ENCODE measurements at places on chromosomes 3 and 15.

- DNase-seq = no peak
Measured at GRCh38 chr15:66779331-66780009, 77.4 kb downstream of the SMAD6 start.

DNA sequence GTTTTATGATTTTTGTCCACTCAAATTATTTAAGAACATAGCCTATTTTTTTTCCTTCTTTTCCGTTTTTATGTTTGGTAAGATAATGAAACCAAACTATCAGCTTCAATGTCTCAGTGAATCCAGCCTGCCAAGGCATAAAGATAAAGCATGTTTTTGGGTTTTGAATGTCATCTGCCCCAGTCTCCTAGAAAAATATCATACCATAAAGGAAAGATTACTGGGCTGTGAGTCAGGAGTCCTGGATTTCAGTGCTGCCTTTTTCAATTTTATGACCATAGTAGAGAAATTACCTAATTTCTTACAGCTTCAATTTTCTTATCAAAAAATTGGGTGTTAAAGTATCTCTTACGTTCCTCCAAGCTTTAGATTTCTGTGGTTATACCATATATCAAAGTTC is 87.5 kb downstream of the GAP43 start:
- no peak for DNase-seq

DNA sequence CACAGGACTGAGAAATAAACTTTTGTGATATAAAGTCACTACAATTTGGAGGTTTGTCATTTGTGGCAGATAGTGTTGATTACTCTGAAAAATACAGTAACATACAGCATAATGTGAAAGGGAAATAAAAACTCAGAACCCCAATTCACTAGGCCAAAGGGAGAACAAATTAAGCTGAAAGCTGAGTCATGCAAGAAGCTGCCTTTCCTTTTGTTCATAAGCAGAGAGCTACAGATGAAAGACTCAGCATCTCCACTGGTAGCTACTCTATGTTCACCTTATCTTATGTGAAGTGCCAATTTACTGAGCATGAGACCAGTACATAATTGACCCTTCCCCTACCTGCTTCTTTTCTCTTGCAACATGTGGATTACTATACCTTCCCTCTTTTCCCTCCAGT is 19.3 kb upstream of the SLTM start:
- DNase-seq = no peak

DNA sequence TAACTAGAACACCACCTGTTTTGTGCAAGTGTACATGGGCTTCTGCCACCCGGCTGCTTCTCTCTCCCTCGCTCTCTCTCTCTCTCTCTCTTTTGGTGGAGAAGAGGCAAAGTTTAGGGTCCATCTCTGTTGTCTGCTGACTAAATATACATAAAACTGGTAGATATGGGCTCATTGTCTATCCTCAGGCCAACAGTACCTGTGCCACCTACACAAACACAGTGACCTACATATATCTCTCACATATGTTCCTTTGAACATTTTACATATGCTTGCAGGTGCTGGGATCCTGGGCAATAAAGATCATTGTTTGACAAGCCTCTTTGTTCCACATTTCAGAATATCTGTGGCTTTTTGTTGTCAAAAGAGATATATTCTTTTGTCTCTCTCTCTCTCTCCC is 256.3 kb upstream of the KCNH8 start:
- DNase-seq = no peak

- no peak for DNase-seq
Measured at GRCh38 chr3:45368382-45368781, 20.0 kb upstream of the LARS2 start.

- DNase-seq = no peak
Measured at GRCh38 chr3:48543271-48543866, 13.2 kb downstream of the PFKFB4 start.

DNA sequence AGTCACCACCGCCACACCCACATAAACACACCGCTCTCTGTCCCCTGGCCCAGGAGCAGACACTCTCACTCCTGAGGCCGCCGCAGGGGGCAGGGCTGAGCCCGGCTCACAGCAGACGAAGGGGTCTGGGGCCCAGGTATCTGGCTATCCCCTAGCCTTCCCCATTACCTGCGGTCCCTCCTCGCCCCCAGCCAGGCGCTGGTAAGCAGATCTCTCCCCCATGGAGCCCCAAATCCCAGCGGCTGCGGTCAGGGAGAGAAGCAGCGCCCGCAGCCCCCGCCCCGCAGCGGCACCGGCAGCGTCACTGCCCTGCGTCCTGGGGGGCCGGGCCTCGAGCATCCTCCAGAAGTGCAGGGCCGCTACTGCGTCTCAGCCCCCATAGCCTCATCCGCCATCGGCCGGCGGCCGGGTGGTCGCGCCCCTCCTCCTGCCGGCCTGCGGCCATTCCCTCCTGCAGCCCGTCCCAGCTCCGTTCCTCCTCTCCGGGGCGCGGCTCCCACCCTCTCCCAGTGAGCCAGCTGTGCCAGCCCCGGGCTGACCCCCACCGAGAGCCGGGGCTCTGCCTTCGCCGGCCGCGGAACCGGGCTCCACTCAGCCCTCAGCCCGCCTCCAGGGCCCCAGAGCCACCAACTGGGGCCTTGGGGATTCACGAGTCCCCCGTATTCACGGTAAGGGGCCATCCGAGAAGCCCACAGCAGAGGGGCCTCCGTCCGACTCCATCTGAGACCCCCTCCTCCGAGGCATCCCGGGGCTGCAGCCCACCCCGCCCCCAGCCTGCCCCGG is 13.1 kb downstream of the TNK2 start:
- DNase-seq = peak; percentile 55

- peak; percentile 82 for DNase-seq
Measured at GRCh38 chr15:85024509-85025336, 43.1 kb downstream of the PDE8A start.

DNA sequence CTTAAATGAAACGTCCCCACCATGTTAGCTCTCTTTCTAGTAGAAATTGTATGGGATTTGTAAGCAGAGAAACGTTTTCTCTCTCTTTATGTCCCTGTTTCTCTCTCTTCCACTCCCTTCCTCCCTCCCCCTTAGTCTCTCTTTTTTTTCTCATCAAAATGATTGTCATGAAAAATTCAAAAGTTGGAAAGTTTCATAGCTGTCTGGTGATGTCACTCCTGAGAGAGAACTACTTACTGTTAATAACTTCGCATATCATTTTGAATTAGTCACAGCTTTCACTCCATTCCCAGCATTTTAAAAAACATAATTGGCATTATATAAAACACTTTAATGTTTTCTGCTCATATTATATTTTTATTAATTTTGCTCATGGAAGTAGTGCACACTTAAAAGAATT is 331.1 kb downstream of the C3orf38 start:
- DNase-seq = peak; percentile 0

- DNase-seq = no peak
Measured at GRCh38 chr3:73225991-73226390, 164.5 kb downstream of the EBLN2 start.

- no peak for DNase-seq
Measured at GRCh38 chr3:191170097-191170496, 28.9 kb upstream of the OSTN start.

GRCh38 chr3:115922681-115923347 is 299.5 kb downstream of the GAP43 start:
- DNase-seq = peak; percentile 30

DNA sequence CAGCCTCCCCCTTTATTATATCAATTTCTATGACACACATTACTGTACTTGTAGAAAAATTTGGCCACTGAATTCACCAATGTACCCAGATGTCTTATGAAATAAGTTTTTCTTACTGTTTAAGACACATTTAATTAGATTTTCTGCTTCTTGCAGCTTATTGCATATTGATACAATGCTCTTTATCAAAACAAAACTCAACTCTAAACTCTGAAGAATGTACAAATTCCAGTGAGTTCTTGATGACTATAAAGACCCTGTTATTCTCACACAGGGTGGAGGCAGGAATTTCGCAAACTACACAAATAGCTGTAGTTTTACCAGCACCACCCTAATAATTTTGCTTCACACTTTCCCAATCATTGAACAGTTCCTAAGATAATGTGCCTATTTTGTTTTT is 22.0 kb downstream of the CMTM6 start:
- DNase-seq = no peak

DNA sequence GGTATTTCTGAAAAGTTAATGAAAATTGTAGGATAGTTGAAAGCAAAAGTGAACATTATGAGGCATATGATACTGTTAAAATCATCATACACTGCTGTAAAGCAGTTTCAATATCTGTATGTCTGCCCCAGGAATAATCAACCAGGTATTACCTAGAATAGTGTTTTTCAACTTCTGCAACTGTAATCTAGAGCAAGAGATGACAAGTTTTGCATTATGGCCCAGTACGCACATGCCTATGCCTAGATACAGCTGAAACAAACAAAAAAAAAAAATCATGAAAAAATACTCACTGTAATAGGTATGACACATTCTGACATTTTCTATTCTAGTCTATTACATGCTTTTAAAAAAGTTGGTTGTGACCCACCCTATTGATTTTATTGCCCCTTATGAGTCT is 240.7 kb upstream of the ST8SIA2 start:
- DNase-seq = no peak

DNA sequence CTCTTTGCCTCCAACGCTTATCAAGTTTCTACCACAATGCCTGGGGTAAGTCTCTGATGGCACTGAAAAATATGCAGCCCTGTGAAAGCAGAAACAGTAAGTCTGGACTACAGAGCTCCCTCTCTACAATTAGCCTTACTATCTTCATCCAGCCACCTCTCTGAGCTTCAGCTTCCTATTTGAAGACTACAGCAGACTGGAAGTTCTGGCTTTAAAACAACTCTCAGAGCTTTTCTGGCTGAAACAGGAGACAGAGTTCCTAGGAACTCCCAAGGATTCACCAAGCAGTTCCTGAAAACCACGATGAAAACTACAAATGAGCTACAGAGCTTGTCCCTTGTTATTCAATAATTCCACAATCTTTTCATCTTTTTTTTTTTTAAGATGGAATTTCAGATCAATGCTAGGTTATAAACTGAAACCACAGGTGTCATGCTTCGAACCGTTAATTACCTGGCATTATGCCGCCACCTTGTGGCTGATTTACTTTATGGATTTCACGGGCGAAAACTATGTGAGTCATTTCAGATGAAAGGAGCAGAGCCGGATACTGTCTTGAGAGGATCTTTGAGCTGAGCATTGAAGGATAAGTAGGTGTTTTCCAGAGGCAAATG is 3.9 kb downstream of the CRYGS start:
- DNase-seq = peak; percentile 89

DNA sequence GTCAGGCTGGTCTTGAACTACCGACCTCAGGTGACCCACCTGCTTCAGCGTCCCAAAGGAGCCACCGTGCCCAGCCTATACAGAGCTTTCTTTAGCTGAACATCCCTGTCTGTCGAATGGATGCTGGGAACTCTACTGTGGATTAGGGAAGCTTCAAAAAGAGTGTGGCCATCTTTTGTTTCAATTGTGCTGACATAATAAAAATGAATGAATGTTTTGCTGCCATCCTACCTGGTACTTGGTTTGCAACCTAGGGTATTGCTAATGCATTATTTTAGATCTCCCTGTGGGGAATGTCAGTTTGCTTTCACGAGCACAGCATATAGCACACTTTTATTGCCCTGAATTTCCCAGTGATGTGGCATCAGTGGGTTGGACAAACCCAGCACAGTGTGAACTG is 32.3 kb downstream of the CMTM6 start:
- no peak for DNase-seq

DNA sequence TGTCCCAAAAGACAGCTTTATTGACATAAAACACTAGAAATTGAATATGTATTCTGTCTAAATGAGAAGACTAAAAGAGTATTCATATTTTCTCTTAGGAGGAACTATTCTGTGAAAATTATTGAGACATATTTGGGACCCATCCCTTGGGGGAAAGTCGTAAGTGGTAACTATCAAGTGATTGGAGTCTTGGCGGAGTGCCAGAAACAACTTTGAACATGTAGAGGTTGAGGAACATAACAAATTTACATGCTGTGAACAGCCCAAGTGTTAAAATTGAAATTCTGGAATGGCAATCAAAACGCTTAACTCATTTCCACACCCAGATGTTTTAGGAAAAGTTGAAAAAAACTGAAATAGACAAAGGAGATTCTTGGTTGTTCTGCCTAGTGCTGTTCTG is 1034.6 kb downstream of the NSUN3 start:
- peak; percentile 6 for DNase-seq

DNA sequence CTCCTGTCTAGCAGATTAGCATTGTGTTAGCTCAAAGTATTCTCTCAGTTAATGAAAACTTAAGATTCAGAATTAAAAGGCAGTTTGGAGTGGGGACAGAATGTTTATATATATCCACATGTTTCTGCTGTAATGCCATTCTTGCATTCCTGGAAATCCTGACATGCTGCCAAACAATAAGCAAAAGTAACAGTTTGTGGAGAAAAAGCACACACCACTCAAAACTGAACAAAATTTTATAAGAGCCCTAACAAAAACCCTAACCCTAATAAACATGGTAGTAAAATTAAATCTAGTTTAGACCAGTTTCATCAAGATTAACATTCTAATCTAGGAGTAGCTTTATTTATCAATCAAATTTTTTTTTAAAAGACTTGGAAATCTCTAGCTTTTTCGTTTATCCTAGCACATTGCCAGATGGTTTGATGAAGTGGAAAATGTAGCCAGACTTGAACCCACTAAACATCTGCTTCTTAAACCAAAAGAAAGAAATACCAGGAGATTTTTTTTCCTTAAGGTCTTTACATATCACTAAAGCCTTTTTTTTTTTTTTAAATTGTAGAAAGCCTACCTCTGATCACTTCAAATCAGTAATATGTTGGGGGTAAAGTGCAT is 3.7 kb downstream of the TCAIM start:
- peak; percentile 47 for DNase-seq

DNA sequence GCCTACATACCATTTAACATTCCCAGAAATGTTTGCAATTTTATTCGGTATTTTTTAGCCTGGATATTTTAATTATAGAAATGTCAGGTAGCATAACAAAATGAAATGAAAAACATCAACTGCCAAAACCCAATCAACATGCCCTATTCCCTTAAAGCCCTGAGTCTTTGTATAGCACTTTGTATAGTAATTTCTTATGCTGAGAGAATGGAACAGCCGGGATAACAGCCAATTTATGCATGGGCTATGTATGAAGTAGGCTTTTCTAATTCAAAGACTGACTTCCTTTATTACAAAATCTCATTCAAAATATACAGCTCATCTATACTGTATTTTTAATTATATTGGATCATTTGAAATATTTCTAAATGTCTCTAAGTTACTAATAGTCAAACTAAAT is 513.0 kb upstream of the NAALADL2 start:
- no peak for DNase-seq

DNA sequence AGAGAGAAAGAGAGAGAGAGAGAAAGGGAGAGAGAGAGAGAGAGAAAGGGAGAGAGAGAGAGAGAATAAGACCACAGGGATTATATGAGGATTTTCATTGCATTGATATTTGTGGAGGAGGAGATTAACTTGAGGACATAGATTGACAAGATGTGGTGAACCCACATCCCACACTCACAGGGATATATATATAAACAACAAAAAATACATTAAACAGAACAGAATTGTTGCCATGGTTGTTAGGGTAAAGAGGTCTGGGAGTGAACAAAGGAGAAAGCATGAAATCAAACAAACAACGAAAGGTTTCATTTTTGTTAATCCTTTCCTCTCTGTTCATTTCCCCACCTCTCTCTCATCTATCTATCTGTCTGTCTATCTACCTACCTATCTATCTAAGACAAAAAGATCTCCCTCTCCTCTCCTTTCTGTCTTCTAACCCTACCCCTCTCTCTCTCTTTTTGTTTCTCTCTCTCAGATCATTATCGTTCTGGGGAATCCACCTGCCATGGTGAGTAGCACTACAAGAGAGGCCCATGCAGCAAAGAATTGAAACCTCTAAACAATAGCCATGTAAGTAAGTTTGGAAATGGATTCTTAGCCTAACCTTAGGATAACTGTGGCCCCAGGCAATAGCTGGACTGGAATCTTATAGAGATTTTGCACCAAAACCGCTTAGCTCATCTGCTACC is 280.9 kb downstream of the RAP2B start:
- DNase-seq = no peak

- no peak for DNase-seq
Measured at GRCh38 chr15:94607176-94607654, 375.9 kb downstream of the MCTP2 start.

All from MCF 10A (cell line).